Left ventricle myocardium inferior (tissue), 1 donor: ENCODE measurements at places on chromosomes 12 and 14. TPM values are rescaled to one million over a fixed set of nuclear protein-coding genes. Genes with fewer than 3 reads are reported as not detected.

DNA sequence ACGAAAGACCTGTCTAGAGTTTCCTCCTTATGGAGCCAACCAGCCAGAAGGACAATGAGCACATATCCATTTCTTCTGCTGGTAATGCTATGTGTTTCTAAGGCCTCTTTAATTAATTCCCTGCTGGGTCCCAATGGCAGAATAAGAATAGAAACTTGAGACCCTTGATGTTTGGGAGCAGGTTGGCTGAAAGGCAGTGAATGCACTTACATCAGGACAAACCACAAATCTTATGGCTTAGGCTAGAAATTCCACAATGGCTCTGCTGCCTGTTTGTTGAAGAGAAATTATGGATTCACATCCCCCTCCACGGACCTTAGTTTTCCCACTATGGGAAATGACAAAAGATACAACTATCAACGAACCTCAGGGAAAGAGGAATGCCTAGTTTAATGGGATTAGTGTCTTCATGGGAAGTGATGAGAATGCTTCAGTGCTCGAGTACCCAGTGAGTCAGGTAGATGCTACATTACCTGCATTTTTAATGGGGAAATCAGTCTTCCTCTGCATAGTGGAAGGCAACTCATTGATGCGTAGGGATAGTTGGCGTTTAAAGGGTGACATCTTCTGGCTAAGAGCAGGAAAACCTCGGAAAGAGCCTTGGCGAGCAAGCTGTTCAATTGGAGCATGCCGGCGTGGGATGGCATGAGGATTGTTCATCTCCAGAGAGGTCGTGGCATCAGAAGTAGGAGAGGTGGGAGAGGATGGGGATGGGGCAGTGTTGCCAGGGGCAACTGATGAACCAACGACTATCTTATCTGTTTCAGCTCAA lies 46.5 kb downstream of the PAPLN start:
- DNase-seq: no peak

Gene TC2N
- 4.1 TPM for total RNA-seq

DNA sequence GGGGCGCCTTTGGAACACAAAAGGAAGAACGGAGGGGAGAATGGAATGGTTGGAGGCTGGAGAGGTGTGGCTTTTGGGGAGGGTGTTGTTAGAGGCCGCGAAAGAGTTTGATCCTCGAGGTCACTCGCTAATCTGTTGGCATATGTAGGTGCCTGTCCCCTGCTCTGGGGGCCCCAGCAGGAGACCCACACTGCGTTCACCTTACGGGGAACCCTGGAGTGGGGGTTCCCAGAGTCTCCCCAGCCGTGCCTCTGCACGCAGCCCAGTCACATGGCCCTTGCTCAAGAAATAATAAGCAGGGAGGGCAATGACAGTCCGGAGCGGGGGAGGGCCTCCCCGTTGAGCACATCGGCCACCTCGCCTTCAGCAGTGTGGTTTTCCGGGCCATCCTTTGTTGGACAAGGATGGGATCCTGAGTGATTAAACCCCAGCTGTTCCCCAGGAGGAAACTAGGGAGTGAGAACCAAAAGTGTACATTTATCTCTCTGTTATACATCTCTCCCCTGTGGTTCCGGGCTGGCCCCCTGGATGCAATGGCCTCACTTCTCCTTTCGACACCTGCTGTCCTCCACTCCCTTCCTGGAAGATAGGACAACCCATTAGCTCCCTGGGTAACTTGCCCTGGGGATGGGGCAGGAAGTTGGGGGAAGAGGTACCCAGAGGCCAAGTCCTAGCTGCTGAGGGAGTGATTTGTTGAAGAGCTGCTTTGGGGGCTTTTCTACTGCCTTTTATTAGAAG lies 1.3 kb downstream of the PLEKHG3 start:
- no peak for DNase-seq

Gene KRT72
- not detected for total RNA-seq

GRCh38 chr12:111227476-111228420 lies 141.1 kb downstream of the PHETA1 start:
- no peak for DNase-seq

DNA sequence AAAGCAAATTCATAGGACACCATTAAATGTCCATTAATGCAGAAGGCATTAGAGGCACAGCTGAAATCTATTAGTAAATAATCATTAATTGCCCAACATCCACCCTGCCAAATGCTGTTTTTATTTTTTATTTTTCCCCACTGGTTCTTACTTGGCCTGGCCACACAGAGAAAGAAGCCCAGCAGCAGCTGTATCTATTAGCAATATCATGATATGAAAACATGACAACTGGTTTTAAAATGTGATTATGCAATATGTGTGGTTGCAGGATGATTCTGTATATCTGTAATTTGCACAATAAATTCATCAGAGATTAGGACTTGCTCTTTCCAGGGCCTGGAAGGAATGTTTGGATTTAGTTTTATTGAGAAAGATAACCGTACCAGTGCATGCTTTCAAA lies 44.9 kb downstream of the SIX6 start:
- no peak for DNase-seq

GRCh38 chr14:76133103-76133502 lies 18.6 kb upstream of the GPATCH2L start:
- no peak for DNase-seq

- DNase-seq: no peak
Measured at GRCh38 chr12:57541717-57542116, 5.3 kb downstream of the DCTN2 start.

DNA sequence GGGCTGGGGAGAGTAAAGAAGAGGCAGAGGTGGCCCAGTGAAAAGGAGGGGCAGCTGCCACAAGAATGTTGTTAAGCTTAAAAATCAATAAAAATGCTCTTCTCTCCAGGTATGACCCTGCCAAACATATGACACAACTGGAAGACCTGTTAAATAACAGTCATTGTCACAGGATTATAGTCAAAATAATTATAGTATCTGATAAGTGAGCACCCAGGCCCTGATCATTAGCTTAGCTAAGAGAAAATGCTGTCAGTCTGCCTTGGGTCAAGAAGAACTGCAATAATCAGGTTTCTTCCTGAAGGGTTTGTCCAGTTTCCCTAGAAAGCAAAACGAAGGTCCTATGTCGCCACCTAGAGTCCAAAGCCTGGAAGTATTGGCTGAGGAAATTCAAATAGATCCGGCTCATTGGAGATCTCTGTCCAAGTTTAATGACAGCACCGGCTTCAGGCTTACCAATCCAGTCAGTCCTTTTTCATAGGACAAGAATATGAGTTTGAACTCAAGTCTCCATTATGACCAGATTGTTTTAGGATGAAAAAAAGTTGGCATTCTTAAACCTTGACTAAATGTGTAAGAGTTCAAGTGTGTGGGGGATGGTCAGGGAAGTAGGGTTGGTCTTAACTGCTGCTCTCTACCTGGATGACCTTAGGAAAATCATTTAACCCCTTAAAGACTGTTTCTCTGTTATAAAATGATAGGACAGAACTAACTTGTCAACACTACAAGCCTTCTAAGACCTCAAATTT lies 22.5 kb upstream of the NKX2-8 start:
- DNase-seq: no peak

Gene CAPZA3
- total RNA-seq: not detected

Gene SDR9C7
- not detected for total RNA-seq

DNA sequence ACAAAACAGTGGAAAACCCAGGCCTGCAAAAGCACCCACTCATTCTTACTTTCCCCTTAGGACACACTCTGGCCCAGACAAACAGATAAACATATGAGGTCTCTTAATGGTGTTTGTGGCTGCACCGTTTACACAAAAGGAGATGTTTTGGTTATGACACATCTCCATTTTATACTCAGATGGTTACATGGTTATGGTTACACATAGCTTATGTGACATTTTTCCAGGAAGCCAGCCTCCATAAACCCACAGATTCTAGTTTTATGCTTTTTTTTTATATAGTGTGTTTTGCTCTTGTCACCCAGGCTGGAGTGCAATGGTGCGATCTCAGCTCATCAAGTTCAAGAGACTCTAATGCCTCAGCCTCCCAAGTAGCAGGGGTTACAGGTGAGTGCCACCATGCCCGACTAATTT lies 3.5 kb upstream of the KLRD1 start:
- no peak for DNase-seq

DNA sequence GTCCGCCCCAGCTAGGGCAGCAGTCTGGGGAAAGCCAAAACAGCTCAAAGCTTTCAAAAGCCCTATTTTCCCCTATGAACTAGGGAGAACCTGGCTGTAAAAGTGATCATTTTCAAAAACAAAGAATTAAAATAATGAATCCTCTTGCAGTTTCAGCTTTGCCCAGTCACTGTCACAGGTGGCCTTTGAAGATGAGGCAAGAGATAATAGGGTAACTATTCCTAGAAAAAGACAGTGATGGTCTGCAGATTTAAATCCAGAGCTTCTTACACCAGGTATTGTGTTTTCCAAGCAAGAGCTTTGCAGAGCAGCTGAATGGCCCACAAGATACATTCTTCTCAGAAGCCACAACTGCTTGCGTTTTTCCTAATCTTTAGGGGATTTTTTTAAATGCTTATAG lies 80.2 kb upstream of the NUDT4 start:
- no peak for DNase-seq

DNA sequence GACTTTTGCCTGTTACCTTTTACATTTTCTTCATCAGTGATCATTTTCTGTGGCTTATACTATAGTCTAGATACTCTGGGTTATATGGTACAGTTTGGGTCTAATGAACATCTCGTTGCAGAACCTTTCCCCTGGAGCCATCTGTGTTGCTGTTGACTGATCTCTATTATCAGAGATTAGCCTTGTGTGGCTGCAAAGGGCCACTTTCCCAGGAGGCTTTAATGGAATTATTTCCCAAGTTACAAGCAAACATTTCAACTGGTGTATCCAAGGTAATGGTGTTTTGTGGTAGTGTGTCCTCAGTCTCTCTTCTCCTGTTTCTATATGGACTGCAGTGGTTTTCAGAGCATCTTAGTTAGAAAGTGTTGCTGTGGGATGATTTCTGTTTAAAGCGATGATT lies 25.9 kb downstream of the UTP20 start:
- DNase-seq: no peak

GRCh38 chr12:100497105-100497795 lies 23.6 kb downstream of the NR1H4 start:
- DNase-seq: no peak

Gene PPP4R4
- not detected for total RNA-seq

- no peak for DNase-seq
Measured at GRCh38 chr14:41868396-41868795, 261.7 kb downstream of the LRFN5 start.

GRCh38 chr12:64110864-64111263 lies 111.2 kb downstream of the KICS2 start:
- DNase-seq: no peak

DNA sequence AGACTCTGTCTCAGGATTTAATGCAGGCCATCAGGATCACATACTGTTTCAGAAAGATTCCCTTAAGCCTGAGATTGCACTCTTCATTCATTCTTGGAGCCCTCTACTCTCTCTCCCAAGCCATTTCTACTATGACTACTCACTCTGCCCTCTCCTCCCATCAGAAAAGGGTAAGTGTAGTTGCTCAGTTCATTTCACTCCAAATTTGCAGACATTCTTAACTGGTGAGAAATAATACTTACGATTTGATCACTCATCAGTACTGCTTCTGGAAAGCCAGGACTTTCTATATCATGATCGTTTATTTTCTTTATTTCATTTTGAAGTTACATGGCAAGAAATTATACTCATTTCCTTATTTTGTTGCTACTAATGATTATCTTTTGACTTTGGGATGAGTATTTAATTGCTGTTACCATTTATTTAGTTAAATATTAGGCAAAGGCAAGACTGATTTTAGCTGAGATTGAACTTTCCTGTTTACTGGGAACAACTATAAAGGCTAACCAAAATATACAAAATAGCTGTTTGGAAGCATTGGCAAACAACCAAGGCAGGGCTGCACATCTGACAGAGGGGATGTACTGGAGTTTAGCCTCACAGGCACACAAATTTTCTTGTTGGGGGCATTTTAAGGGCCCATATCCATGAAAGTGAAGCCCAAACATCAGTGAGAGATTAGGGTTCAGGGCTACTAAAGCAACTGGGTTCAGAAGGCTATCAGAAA lies 4.1 kb upstream of the RERG start:
- no peak for DNase-seq

GRCh38 chr14:23536494-23536893 lies 15.1 kb downstream of the ZFHX2 start:
- no peak for DNase-seq

Gene TAS2R14
- 0.58 TPM for total RNA-seq

- no peak for DNase-seq
Measured at GRCh38 chr12:41612892-41613557, 424.9 kb downstream of the PDZRN4 start.

DNA sequence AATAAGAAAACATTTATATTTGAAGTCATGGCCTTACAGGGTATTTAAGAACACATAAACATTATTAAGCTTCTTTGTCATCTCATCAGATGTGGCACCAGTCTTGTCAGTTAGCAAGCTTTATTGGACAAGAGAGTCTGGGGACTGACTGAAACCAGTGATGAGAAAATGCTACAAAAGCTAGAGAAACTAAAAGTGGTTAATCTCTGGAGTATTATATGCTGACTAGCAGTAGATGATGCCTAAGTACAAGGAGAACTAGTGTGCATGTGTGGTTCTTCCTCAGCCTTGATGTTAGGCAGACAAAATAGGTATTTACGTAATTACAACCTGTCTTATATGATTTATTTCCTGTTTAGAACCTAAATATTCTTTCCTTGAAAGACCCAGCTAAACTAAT lies 176.5 kb downstream of the CPNE8 start:
- DNase-seq: no peak
